Lung microvascular endothelial cell (primary cell): ENCODE measurements at places on chromosomes 1 and 21. TPM values are rescaled to one million over a fixed set of nuclear protein-coding genes. Genes with fewer than 3 reads are reported as not detected.

The SLC1A7 gene
- not detected in 2 replicates for total RNA-seq

The FLG2 gene
- total RNA-seq, result not detected in 2 replicates

The NHLH1 gene
- not detected in 2 replicates for total RNA-seq

The PLCH2 gene
- under 0.01 TPM in 2 replicates for total RNA-seq

The ASTN1 gene
- total RNA-seq, result not detected in 2 replicates

The CFHR1 gene
- total RNA-seq, result not detected in 2 replicates

The TACSTD2 gene
- total RNA-seq, result 9.6 and 56.2 TPM in 2 replicates
